Brain pericyte (primary cell): ENCODE measurements at places on chromosomes 2 and 18.

GRCh38 chr18:43961722-43962121 is 684.4 kb upstream of the SYT4 start:
- no peak for DNase-seq

DNA sequence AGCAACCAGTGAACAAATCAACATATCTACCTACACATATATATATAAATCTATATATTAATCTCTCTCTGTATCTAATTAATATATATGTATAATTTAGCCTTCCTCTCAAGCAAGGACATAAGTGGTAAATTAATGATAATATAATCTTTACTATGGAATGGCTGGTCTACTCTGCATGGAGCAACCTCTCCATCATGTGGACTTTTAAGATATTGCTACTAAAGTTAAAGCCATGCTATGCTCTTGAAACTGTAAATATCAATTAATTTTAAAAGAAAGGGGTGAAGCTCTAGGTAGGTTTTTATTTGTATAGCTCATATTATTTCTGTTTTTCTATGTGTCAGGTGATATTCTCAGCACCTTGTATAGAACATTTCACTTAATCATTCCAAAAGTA is 147.0 kb downstream of the PPP1R1C start:
- no peak for DNase-seq

- DNase-seq: no peak
Measured at GRCh38 chr2:210199186-210199765, 26.0 kb downstream of the ACADL start.

GRCh38 chr18:54261894-54262293 is 7.4 kb upstream of the POLI start:
- no peak for DNase-seq

GRCh38 chr18:11215216-11215615 is 65.8 kb upstream of the PIEZO2 start:
- no peak for DNase-seq

- peak; percentile 61 for DNase-seq
Measured at GRCh38 chr2:74845217-74845751, 11.4 kb downstream of the HK2 start.

DNA sequence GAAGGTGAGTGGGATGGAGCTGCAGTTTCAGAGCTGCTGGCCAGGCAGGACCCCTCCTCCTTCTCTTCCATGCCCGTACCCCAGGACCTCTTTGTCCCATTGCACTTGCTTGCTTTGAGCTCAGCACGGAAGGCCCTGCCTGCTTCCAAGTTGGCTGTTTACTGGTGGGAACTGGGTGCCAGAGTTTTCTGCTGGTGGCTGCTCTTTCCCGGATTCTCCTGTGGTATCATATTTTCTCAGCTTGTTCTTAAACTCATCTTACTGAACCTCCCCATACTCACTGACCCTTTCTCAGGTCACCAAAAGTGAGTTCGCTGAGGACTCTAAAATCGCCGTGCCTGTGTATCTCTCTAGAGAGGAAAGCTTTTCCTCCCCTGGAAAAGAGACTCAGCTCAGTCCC is 297.7 kb upstream of the TNP1 start:
- DNase-seq: no peak

DNA sequence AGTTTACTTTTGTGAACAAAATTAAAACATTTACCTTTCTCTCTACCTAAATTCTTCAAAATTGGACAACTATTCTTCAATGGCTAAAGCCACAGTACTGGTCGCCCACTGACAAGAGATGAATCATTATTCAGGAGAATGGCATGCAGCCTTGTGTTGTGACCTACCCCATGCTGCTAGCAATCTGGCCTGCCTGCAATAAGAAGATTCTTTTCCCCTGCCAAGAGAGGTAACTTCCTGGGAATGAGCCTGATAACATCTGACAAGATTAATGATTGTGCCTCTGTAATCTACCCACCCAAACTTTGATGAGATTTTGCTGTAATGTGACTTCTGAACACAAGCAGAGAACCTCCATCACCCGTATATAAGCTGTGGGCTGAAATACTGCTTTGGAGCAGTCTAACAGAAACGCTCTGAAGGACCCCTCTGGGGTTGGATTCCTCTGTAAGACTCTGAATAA is 47.0 kb upstream of the ST3GAL5 start:
- DNase-seq: no peak
